Hippocampal formation (tissue), 2 donors: ENCODE measurements at places on chromosomes 7 and 10.

GRCh38 chr7:98294326-98294725 is 12.8 kb downstream of the BRI3 start:
- no peak for DNase-seq

GRCh38 chr10:29022513-29022912 is 266.4 kb upstream of the LYZL1 start:
- no peak for DNase-seq

DNA sequence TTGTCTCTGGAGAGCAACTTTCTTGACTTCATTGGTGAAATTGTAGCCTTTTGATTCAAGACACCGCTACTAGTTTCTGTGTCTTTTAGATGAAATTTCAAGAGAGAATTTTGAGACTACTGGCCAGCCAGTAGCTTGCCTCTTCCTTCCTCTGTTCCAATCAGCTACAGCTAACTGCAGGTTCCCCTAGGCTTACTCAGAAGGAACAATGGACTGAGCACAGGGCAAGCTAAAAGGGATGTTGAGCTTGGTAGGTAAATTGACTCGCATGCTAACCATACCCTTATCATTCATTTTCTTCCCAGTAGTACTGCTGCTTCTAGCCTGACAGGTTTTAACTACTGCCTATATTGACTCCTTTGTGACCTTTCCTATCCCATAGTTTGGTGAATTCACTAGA is 81.1 kb downstream of the RUNDC3B start:
- DNase-seq, result no peak

DNA sequence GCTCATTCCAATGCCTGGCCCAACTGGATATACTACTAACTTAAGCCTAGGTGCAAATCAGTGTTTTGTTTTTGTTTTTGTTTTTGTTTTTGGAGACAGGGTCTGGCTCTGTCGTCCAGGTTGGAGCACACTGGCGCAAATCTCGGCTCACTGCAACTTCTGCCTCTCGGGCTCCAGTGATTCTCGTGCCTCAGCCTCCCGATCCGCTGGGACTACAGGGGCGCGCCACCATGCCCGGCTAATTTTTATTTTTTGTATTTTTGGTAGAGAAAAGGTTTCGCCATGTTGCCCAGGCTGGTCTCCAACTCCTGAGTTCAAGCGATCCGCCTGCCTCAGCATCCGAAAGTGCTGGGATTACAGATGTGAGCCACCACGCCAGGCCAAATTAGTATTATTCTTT is 1.6 kb downstream of the PPP3CB start:
- no peak for DNase-seq

DNA sequence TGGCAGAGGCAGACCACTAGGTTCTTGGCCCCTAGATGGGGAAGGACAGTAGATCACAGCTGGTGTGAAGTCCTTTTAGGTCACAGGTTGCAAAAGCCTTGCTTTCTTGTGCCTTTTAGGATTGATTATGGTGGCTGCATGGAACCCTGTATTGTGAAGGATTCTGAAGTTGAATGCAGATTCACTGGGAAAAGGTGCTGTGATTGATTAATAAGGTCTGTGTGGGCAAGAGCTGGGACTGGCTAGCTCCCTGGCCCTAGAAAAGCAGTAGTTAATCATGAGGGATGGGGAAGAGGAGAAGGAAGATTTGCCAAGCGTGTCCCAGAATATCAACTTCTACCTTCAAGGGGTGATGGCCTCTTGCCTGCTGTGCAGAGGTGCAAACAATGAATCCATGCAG is 105.5 kb downstream of the CDH23 start:
- DNase-seq, result no peak

- DNase-seq, result no peak
Measured at GRCh38 chr10:1536341-1536740, 201.0 kb downstream of the ADARB2 start.

DNA sequence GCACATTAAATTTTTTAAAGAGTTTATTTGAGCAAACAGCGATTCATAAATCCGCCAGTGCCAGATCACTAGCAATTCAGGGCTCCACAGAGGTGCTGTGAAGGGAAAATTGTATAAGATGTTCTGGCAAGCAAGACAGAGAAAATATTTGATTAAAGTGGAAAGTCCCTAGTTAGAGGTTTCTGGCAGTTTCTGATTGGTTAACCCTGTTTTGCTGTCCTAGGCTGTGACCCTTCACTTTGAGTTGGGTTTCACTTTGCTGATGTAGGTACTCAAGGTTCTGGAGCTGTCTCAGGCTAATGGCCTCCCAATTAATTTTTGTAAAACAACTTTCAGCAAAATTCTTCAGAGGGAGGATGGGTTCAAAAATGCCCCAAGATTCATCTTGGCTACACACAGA is 79.4 kb upstream of the NXPH1 start:
- no peak for DNase-seq

GRCh38 chr7:133983685-133984419 is 143.3 kb upstream of the LRGUK start:
- DNase-seq, result no peak

GRCh38 chr7:97001221-97001620 is 4.1 kb upstream of the DLX6 start:
- no peak for DNase-seq

DNA sequence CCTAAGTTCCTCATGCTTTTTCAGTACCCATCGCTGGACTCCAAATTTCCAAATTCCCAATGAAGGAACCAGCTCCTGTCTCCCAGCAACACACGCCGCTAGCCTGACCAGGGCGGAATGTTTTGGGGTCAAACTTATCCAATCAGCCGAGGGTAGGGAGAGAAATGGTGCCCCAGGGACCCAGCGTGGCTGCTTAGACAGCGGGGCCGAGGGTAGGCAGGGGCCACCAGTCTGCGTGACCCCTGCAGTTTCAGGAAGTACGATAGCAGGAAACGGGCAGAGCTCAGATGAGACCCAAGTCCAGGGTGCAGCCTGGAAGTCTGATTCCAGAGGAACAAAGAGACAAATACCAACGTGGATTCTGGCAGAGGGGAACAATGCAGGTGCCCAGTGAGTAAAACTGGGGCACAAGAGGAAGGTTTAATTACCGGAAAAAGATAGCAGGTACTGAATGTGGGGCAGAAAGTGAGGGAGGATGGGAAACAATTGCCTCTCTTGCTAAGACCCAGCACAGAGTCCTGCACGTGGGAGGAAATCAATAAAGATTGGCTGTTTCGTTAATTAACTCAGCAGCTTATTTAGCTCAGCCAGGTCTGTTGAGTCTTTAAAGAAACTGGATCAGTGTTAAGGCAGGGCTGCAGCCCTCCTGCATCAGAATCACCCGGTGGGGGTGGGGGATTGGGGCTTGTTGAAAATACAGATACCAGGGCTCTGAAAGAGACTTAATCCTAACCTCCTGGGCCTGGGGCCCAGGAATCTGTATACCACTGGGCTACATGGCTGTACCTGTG is 50.4 kb upstream of the NFE2L3 start:
- DNase-seq, result no peak

- DNase-seq, result no peak
Measured at GRCh38 chr10:129472696-129473555, 5.9 kb downstream of the MGMT start.

DNA sequence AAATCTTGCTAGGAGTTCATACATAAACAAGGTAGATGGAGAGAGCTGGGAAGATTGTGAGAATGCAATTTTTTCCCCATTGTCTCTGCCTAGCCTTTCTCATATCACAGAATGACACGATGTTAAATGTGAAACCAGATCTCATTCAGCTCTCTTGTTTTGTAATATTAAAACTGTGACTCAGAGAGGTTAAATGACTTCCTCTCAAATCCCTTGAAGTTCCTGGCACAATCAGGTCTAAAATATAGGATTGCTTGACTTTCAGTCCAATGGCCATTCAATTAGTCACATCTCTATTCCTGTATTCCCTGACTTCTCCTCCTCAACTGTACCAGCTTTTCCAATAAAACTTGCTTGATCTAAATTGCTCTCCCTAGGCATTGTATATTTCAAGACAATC is 3.1 kb downstream of the ANKRD22 start:
- no peak for DNase-seq

- DNase-seq, result no peak
Measured at GRCh38 chr7:45065031-45065995, 23.5 kb downstream of the NACAD start.

- DNase-seq, result no peak
Measured at GRCh38 chr7:24406789-24407299, 122.9 kb downstream of the NPY start.

- no peak for DNase-seq
Measured at GRCh38 chr10:451021-451471, 238.4 kb downstream of the DIP2C start.

DNA sequence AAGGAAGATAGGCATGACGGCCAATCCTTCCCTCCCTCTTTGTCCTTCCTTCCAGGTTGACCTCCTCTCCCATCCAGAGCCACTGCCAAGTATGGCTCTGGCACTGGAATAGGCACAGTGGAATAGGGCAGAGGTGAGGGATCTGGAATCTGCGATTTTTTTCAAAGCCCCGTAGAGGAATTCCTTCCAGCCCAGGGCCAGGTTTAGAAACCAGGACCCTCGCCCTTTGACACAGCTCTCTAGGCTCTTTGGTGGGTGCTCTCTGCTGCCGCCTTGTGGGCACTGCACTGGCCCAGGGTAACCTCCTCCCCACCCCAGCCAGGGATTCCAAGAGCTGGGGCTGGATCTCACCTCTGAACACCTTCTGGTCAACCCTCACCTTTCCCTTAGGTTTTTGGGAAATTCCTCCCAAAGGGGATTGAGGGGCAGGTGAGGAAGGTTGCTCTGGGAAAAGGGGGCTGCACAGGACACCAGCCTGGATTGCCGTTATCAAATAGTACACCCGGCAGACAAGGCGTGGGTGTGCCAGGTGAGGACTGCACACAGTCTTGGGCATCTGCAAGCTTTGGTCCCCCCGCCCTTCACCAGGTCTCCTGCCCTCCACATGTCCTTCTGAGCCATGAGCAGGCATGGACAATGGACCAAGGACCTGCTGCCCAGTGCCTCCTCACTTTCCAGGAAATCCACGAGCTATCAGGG is 22.8 kb downstream of the C10orf105 start:
- peak; percentile 22 for DNase-seq

- no peak for DNase-seq
Measured at GRCh38 chr10:23001901-23002516, 74.2 kb downstream of the ARMC3 start.

GRCh38 chr7:55099066-55099820 is 80.4 kb downstream of the EGFR start:
- peak; percentile 73 for DNase-seq

- no peak for DNase-seq
Measured at GRCh38 chr7:102439963-102440795, 6.8 kb downstream of the ORAI2 start.

DNA sequence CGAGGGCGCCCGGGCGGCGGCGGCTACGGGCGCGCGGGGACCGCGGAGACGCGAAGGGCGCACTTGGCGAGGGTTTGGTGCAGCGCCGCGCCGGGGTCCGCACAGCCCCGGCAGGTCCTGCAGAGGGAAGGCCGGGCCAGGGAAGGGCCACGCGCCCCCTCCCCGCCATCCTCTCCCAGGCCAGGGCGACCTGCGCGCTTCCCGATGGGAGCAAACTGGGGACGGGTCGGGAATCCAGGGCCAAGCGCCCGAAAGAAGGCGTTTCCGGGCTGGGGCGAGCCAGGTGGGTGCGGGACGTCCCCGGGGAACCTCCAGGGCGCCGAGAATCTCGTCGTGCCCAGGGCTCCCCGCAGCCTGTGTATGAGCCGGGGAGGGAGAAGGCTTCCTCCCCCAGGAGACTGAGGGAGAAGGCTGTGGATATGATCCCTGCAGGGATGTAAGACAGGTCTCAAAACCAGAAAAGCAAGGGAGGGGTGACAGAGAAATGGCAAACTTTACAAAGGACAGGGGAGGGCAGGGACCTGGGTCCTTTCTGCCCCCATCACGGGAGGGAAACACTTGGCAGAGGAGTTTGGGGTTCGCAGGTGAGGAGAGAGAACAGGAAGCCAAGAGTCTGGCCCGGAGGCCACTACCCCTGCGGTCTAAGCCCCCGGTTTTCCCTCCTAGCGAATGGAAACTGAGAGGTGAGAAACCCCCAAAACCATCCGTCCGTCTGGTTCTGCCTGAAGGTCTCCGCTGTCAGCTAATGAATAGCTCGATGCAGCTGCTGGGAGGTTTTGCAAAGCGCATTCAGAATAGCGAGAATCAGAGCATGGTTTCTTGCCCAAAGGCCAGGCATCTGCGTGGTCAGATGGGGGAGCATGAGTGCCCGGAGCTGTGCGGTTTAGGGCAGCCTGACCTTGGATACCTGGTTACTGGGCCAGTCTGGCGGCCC is 674 bp downstream of the AMZ1 start:
- peak; percentile 47 for DNase-seq

DNA sequence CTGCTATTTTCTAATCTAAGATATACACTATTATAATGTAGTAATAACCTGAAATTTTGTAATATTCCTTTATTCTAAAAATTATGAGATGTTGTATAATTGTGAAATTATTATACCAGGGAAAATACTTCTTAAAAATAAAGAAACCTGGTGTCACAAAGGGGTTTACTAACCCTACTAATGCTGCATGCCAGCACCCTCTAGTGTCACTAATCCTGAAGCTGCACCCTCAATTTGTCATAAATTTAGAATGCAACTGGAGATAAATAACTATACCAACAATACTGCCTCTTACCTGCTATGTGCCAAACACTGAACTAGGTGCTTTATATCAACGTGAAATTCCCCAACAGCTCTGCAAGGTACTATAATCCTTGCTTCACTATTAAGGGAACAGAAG is 30.8 kb downstream of the TM9SF3 start:
- DNase-seq, result peak; percentile 56

GRCh38 chr10:126252884-126253610 is 135.2 kb downstream of the ADAM12 start:
- DNase-seq, result no peak

GRCh38 chr10:37619336-37619735 is 238.1 kb downstream of the ZNF248 start:
- no peak for DNase-seq

- no peak for DNase-seq
Measured at GRCh38 chr7:13240349-13240748, 552.9 kb downstream of the ARL4A start.

DNA sequence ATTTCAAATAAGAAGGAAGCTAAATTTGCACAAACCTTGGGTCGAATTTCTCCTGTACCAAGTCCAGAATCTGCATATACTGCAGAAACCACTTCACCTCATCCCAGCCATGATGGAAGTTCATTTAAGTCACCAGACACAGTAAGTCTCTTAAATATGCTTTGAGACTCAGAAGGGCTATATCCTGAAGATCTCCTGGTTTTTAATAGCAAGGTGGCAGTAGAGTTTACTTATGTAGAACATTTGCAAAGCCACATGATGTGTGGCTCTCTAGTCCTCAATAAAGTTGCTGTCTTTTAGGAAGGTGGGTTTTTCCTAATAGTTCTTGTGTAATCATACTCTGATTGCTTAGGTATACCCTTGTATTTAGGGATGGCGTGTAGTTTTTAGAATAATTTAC is 8.7 kb downstream of the DBF4 start:
- DNase-seq, result no peak

DNA sequence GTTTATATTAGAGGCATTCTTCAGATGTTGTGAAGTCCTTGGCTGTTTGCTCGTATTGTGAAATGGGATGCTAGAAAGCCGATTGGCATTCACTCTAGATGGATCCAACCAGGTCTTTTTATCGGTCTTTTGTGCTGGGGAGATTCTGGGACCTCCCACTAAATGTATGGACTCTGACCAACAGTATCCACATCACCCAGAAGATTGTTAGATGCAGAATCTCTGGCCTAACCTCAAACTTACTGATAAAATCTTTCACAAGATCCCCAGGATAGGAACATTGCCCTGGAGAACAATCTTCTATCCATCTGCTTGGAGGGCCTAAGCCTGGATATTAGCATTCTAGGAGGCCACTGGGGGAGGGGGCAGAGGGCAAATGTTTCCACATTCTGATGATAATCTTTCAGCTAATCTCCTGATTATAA is 160.9 kb downstream of the PLXDC2 start:
- no peak for DNase-seq

GRCh38 chr10:51340845-51341610 is 266.7 kb downstream of the PRKG1 start:
- DNase-seq, result no peak

GRCh38 chr7:16298221-16298620 is 123.1 kb downstream of the CRPPA start:
- DNase-seq, result no peak
